Activated naive CD4-positive, alpha-beta T cell treated with anti-CD3 and anti-CD28 coated beads, Interleukin-2, amount 50 U/mL, for 72 hours (primary cell): ENCODE measurements at places on chromosomes 7 and 10. TPM values are rescaled to one million over a fixed set of nuclear protein-coding genes. Genes with fewer than 3 reads are reported as not detected.

Gene GJD4
- total RNA-seq: not detected

Gene ZNF503
- total RNA-seq: 0.93 TPM

Gene GPR15LG
- not detected for total RNA-seq

Gene C10orf53
- total RNA-seq: not detected

Gene ZNF467
- 0.23 TPM for total RNA-seq

Gene OR2A5
- total RNA-seq: not detected

Gene DYDC2
- total RNA-seq: not detected

Gene ERVW-1
- total RNA-seq: 0.23 TPM

Gene APBB1IP
- 43.1 TPM for total RNA-seq

GRCh38 chr7:158479021-158479663 lies 108.5 kb downstream of the PTPRN2 start:
- DNase-seq: no peak

DNA sequence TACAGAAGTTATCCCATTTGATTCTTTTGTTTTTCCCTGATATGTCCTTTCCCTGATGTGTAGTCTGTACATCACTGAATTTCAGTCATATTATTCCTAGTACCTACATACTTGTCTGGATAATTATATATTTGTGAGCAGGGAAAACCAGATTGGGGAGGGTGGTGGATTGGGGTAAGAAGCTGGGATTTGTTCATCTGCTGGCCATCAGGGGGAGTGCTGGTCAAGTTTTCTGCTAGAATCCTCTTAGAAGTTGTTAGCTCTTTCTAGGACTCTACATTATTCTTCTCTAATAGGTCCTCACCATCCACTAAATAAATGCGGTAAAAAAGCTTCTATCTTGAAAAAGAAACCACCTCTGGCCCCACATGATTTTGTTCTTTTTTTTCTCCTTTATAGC lies 232.7 kb upstream of the TAC1 start:
- DNase-seq: no peak

DNA sequence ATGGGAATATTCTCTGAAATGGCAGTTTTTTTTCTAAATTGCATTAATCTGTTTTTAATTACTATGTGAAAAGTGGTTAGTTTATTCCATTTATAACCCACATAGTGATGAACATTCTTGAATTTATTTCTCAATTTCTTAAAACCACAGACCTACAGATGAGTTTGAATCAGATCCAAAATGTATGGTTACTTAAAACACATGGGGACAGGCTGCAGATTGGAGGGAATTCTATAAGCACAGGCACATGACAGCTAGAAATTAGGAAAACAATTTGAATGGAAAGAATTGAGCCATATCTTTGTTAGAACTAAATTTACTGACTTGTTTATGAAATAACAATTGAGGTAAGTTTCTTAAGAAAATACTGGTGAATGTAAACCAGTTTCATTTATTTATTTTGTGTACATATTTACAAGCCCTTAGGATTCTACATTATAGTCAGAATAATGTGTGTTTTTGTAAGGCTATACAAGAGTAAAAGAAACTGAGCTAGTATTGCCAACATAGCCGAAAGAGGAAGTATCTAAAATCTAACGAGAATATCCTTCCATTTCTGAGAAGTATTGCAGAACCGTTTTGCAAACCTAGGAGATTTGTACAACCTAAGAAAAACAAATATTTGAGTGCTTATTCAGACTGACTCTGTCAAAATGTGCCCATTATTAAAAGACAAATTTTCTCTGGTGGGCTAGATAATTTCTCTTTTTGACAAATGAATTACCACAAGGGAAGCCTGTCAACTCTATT lies 434.3 kb upstream of the SEMA3D start:
- DNase-seq: no peak

- DNase-seq: no peak
Measured at GRCh38 chr7:51279391-51280023, 37.1 kb downstream of the COBL start.

GRCh38 chr7:55778631-55779030 lies 83.9 kb downstream of the SEPTIN14 start:
- no peak for DNase-seq

- DNase-seq: no peak
Measured at GRCh38 chr7:87483131-87483530, 7.7 kb upstream of the ABCB4 start.

DNA sequence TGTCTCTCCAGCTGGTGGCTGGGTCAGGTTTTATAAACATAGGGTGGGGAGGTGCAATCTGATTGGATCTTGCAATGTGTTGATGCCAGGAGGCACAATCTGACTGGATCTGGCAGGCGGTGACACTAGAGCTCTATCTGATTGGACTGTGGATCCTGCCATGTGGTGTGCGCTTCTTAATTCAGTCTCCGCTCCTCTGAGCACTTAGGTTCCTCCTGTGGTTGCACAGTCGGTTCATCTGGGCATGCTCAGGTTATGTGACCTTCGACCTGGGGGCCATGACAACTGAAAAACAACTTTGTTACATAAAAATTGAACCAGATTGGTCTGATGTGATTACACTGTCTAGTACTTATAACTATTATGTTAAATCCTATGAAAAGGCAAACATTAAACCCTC lies 127.1 kb upstream of the SVIL start:
- DNase-seq: no peak

- no peak for DNase-seq
Measured at GRCh38 chr10:127046975-127047877, 142.0 kb downstream of the DOCK1 start.

DNA sequence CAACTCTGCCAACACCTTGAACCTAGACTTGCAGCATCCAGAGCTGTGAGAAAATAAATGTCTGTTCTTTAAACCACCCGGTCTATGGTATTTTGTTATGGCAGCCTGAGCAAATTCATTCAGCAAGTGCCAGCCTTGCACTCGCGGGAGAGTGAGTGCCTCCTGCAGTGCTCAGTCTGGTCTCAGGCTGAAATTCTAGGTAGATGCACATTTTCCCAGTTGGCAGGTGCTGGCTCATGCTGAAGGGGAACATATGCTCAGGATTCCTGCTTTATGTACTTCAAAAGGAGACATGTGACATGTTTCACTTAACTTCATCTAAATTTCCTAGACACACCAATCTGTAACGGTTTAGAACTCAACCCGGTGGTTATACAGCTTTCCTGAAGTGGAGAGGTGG lies 170.8 kb downstream of the MGMT start:
- DNase-seq: no peak

GRCh38 chr7:48004638-48005037 lies 24.3 kb downstream of the SUN3 start:
- no peak for DNase-seq

- DNase-seq: no peak
Measured at GRCh38 chr10:127386606-127387327, 162.3 kb upstream of the NPS start.

DNA sequence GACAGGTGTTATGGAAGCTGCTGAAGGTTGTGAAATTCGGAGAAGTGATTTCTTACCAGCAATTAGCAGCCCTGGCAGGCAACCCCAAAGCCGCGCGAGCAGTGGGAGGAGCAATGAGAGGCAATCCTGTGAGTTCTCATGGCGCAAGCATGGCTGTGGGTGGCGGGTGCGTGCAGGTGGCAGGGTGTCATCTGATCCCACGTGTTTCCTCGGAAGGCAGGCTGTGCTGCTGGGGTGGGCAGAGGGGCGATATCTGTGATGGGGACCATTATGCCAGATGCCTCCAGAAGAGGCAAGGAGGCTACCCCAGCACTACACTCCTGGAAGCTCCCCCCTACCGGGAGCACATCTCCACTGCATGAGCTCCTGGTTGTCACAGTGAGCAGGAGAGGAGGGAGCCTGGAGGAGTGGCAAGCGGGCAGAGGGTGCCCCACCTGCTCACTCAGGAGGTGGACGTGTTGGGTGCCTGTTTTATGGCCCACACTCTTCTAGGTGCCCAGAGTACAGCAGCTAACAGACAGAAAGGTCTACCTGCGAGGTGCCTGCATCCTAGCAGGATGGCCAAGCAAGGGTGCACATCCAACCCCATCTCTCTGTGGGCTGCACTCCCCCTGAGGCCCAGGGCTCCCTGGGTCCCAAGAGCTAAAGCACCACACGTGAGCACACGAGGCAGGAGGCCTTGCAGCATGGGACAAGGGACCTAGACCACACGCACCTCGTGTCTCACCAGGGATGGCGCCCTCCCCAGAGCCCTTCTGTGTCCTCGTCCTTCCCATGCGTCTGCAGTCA lies 204.7 kb downstream of the EBF3 start:
- no peak for DNase-seq

- no peak for DNase-seq
Measured at GRCh38 chr10:79582096-79582495, 21.9 kb upstream of the SFTPA2 start.

DNA sequence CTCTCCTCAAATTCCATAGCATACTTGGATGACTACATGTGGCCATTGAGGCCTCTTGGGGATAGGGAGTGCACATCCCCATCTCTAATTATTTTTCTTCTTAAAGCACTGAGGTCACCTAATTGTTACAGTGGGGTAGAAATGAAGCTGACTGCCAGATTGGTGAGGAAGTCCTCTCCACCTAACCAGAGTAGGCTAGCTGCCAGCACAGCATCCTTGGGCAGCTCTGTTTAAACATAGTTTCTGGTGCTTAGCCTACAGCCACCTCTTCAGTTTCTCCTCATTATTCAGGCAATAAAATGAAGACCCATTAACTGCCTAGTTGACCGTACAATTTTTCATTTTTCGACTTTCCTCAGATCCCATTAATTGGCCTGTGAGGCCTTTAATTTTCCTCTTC lies 104.6 kb downstream of the MLLT10 start:
- no peak for DNase-seq

DNA sequence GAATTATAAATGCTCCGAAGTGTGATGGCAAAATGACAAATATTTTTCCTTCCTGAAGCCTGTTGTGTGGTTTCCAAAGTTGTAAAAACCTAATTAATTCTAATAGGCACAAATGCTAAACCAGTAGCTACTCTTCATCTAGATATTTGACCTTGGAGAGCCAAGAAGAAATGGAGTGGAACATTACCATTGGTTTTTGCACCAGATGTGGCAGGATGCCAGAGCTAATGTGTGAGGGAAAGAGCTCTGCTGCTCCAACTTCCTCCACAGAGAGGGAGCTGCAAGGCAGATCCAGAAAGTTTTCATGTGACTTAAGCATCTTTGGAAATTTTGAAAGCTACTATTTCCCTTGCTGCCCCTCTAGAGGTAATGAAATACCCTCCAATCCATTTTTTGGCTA lies 65.1 kb upstream of the HPS1 start:
- DNase-seq: no peak
